Small intestine (tissue), 16 donors: ENCODE measurements at places on chromosomes 12 and 14.
A peak's percentile ranks its signal among the peaks of the same experiment; 100 is the strongest.

DNA sequence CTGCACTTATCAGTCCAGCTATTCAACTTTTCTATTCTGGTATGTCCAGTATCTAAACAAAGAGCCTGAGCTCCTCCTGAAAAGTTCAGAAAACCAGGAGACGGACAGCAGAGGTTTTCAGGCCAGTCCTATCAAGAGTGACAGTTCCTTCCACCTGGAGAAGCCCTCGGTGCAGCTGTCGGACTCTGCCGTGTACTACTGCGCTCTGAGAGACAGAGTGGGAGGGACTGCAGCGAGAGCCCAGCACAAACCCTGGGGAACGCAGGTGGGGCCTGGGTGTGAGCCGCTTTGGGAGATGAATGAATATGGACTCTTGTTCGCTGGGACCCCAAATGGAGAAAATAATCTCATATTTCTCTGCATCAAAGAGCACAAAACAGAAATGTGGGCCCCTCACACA lies 329.8 kb upstream of the OR4E1 start:
- H3K27ac ChIP-seq: no peak overlapping the region
- no peaks in the 10 kb centered on the region for H3K4me1 ChIP-seq
- no peak for DNase-seq
- no peak overlapping the region for H3K4me3 ChIP-seq
- no peaks in the 10 kb centered on the region for H3K36me3 ChIP-seq

DNA sequence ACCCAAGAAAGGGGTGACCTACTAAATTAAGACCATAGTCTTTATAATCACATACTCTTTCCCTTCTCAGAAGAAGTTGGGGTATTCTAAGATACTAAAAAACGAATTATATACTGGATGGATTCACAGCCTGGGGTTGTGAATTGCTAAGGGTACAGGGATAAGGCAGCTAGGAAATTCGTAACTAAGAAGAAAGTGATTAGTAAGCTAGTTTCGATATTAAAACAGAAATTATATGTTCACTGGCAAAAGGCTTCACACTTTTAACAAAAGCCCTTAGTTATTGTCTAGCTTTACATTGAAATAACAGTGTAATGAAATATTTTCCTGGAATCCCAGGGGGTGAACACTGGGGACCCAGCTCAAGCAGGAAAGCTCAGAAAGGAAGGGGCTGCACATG lies 35.5 kb upstream of the DYRK2 start:
- no peaks in the 10 kb centered on the region for H3K4me1 ChIP-seq
- H3K27me3 ChIP-seq: no peaks in the 10 kb centered on the region
- no peak overlapping the region for H3K4me3 ChIP-seq
- no peak overlapping the region for H3K27ac ChIP-seq
- H3K36me3 ChIP-seq: no peaks in the 10 kb centered on the region

- no peak overlapping the region for H3K4me3 ChIP-seq
- H3K27ac ChIP-seq: no peak overlapping the region
- no peak for DNase-seq
- H3K36me3 ChIP-seq: no peaks in the 10 kb centered on the region
- no peaks in the 10 kb centered on the region for H3K4me1 ChIP-seq
Observed at GRCh38 chr14:85122690-85123089, 407.3 kb upstream of the FLRT2 start.

DNA sequence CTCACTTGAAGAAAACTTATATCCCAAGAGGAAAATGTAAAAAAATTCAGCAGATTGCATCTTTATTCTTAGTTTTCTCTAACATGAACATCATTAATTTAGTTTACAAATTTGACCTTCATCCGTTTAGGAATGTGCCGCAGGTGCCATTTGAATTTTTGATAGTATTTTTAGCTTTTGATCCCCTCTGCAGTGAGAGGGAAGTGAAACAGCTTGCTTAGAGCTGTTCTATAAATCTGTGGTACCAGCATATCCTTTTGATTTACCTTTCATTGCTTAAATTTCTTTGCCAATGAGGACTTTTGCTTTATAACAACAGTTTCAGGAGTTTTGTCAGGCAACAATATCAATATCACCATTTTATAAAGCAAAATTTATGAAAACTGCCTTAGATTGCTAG lies 32.7 kb downstream of the DUSP6 start:
- H3K36me3 ChIP-seq: no peaks in the 10 kb centered on the region
- H3K4me1 ChIP-seq: peaks cover 6% of the 10 kb centered on the region
- no peaks in the 10 kb centered on the region for H3K27me3 ChIP-seq
- no peak overlapping the region for H3K4me3 ChIP-seq
- DNase-seq: no peak

DNA sequence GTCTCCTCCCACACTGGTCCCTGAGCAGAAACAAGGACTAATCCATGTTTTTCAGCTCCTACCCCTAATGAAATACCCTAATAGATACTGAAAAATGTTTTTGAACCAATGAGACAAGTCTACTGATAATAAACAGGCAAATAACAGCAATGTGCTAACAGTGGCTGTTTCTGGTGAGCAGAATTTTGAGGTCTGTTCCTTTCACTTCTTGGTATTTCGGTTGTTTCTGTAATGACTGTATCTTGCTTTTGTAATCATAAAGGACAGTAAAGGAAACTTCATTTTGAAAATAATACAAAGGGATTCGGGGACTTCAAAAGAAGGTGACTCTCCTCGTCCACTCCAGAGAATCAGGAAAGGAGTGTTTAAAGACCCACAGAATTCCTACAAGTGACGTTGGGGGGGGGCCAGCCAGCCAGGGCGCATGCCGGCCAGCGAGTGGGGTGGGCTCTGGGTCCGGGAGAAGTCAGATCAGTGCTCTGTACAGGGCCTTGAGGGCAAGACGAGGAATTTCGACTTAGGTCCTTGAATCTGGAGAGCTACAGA lies 1.1 kb upstream of the CD9 start:
- DNase-seq: no peak
- H3K27me3 ChIP-seq: peaks cover 4% of the 10 kb centered on the region
- peak overlapping the region; percentile 42 for H3K4me3 ChIP-seq
- no peaks in the 10 kb centered on the region for H3K36me3 ChIP-seq

- H3K27me3 ChIP-seq: no peaks in the 10 kb centered on the region
- no peaks in the 10 kb centered on the region for H3K36me3 ChIP-seq
- no peak overlapping the region for H3K4me3 ChIP-seq
- DNase-seq: no peak
Observed at GRCh38 chr14:90608281-90608680, 207.9 kb downstream of the TTC7B start.

GRCh38 chr12:57470970-57471656 lies 8.6 kb downstream of the ARHGAP9 start:
- H3K27ac ChIP-seq: peak overlapping the region; percentile 60
- H3K4me3 ChIP-seq: no peak overlapping the region
- H3K27me3 ChIP-seq: peaks cover 29% of the 10 kb centered on the region
- peaks cover 26% of the 10 kb centered on the region for H3K36me3 ChIP-seq
- peak; percentile 85 for DNase-seq

DNA sequence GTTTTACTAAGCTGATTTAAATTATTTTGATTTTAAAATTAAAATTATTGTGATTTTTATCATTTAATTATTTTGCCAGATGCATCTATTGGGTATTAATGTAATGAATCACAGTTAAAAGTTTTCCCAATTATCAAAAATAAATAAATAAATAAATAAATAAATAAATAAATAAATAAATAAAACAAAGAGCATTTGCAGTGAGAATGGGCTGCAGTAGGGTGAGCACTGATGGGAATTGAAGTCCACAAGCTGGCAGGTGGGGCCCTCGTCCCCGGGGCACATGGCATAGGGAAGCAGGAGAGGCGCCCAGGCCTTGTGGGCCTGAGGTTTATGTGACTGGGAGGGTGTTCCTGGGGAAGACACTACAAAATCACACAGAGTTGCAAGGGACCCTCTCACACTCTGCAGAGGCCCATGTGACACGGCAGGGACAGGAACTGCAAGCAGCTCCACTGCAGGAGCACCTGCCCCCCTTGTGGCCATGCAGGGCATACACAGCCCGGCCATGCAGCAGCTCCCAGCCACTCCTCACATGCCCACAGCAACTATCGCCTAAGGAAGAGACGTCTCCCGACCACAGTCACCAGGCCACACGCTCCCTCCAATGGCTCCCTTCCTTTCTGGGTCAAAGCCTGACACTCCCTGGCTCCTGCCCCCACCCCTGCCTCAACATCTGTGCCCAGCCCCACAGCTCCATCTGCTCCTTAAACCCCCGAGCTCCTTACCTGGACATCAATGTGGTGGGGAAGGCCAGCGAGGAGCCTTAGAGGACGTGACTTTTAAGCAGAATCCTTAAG lies 256.3 kb upstream of the SFSWAP start:
- no peaks in the 10 kb centered on the region for H3K36me3 ChIP-seq
- DNase-seq: peak; percentile 58
- H3K4me3 ChIP-seq: no peak overlapping the region
- H3K27ac ChIP-seq: no peak overlapping the region

DNA sequence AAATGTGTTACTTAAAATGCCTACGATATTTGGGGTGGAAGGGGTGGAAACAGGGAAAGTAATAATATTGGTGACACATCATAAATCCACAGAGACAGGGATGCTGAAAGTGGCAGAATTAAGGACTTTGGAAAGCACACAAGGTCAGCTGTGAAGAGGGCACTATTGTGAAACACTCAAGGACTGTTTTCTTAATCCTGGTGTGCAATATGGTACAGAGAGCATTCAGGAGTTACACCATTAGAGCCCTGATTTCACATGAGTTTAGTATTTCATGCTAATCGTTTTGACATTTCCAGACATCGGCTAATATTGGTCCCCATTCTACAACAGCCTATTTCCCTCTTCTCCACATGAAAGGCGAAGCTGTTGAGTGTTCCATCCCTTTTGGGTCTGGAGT lies 219.2 kb downstream of the MSRB3 start:
- no peaks in the 10 kb centered on the region for H3K27me3 ChIP-seq
- H3K27ac ChIP-seq: no peak overlapping the region
- no peak for DNase-seq
- H3K36me3 ChIP-seq: no peaks in the 10 kb centered on the region

GRCh38 chr14:100010679-100011078 lies 54.5 kb upstream of the EVL start:
- no peak for DNase-seq
- no peaks in the 10 kb centered on the region for H3K36me3 ChIP-seq
- H3K27me3 ChIP-seq: no peaks in the 10 kb centered on the region
- H3K27ac ChIP-seq: no peak overlapping the region

- H3K4me3 ChIP-seq: no peak overlapping the region
- no peak overlapping the region for H3K27ac ChIP-seq
- H3K36me3 ChIP-seq: no peaks in the 10 kb centered on the region
- H3K27me3 ChIP-seq: no peaks in the 10 kb centered on the region
- no peak for DNase-seq
- no peaks in the 10 kb centered on the region for H3K4me1 ChIP-seq
Observed at GRCh38 chr14:29672831-29673230, 254.8 kb downstream of the PRKD1 start.

GRCh38 chr14:75725481-75725880 lies 64.4 kb downstream of the TTLL5 start:
- no peak overlapping the region for H3K27ac ChIP-seq
- no peak for DNase-seq
- no peaks in the 10 kb centered on the region for H3K27me3 ChIP-seq

GRCh38 chr14:79420725-79421124 lies 790.6 kb downstream of the DIO2 start:
- no peaks in the 10 kb centered on the region for H3K4me1 ChIP-seq
- H3K4me3 ChIP-seq: no peak overlapping the region
- no peaks in the 10 kb centered on the region for H3K36me3 ChIP-seq
- no peak overlapping the region for H3K27ac ChIP-seq
- no peaks in the 10 kb centered on the region for H3K27me3 ChIP-seq

DNA sequence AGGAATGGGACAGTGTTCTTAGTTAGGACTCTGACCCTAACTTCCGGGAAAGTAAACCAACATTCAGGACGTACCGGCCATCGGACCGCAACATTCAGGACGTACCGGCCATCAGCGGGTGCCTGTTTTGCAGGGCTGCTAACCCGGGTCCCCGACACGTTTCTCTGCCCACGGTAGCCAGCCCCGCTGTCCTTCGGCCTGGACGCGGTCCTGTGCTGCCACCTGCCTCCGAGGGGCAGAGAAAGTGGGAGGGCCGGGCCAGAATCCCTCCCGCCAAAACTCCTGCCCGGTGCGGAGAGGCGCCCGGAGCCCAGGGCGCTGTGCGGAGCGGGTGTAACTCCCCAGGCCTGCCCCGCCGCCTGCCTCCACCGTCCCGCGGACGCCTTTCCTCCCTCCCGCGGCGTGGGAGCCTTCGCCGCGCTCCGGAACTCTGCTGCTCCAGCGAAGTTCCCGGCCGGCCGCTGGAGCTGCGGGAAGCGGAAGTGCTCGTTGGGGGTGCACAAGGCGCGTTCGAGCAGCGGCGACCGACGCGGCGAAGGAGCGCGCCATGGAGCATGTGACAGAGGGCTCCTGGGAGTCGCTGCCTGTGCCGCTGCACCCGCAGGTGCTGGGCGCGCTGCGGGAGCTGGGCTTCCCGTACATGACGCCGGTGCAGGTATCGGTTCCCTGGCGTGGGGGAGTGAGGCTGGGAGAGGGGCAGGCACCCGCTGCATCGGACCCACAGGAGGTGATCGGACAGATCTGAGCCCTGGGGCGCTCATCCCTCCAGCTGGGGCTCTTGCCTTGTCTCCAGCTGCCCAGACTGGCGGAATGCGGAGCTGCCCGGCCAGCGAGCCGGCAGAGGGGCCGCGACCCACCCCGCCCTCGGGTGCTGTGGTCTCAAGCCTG lies at the start of gene DDX55:
TSS of gene DDX55 (plus strand) at position 498 of the 888 bp plus-strand sequence. CDS start at position 548, 50 bp downstream.
- peaks cover 2% of the 10 kb centered on the region for H3K36me3 ChIP-seq
- H3K4me1 ChIP-seq: peaks cover 6% of the 10 kb centered on the region
- H3K27ac ChIP-seq: peak within 1 kb of the TSS; percentile 79
- peak; percentile 95 for DNase-seq
